ENCODE measurements at places on chromosomes 1 and 21.

DNA sequence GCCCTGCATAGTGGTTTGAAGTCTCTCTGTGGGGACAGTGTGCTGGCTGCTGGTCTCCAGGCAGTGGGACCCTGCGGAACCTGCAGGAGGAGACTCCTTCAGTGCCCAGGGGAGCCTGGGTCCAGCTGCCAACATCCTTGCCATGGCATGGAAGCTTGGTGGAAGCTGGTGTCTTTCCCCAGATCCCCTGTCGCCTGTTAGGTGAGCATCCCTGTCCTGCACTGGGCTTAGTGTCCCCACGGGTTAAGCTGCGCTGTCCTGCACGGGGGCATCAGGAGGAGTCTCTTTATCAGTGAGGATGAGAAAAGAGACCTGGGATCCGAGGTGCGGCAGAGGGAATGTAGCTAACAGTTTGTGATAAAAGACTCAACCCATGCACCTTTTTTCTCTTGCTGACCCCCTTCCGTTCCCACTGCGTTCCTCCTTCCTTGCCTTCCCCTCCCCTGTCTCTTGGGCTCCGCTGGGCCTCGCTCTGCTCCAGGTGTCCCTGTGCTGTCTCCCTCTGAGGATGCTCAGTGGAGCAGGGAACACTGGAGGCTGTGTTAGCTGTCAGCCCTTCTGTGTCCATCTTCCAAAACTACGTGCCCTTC is 59.3 kb downstream of the SLC37A1 start:
- no peak for DNase-seq

- no peak for DNase-seq
Measured at GRCh38 chr21:46150073-46150472, 5.3 kb downstream of the FTCD start.

GRCh38 chr1:155529929-155530328 is 32.7 kb downstream of the ASH1L start:
- DNase-seq = no peak

DNA sequence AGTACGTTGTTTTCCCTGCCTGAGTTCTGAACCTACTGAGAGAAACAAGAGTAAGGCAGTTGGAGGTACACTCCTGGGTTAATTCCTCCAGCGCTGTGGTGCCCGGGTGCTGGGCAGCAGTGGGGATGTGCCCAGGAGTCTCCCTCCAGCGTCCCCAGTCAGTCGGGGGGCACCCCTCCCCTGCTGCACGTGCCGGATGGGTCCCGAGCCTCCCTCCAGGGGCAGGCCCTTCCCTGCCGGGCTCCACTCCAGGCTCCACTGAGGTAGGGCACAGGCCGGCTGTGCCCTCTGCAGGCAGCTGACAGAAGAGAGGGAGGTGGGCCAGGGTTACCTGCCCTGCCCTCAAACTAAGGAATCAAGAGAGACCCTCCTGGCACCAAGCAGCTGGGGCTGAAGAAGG is 238.1 kb upstream of the VAMP3 start:
- DNase-seq = no peak

DNA sequence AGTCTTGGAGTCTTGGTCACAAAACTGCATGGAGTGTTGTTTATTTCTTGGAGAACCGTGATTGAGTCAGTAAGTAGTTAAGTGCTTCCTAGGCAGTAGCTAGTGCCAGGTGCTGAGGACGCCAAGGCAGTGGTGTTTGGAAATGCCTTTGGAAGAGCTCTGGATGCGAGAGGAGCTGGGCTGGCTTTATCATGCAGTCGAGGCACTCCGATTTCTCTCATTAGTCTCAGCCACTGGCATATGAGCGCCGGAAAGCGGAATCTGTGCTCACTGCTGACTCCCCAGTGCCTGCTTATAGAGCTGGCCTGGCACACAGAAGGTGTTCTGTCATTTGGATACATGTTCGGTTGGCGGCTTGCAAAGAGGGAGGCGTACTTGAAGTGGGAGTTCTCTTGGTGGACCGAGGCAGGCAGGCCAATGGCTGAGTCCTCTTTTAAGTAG is 3.6 kb downstream of the TENT5C start:
- no peak for DNase-seq

DNA sequence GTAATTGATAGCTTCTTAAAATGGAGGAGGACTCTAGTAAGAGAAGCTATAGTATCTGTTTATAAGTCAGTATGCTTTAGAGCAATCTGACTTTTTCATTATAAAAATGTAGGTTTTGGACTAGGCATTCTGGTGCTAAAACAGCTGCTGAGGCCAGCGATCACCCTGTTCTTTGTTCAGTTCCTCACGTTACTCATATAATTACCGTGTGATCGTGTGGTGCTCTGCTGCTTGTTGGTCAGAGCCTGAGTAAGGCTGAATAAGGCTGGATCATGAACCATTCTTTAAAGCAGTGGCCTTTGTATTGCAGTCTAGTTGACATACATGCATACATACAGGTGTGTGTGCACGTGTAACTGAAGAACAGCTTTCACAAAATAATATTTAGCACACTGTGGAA is 25.2 kb downstream of the CDC42 start:
- DNase-seq = no peak

DNA sequence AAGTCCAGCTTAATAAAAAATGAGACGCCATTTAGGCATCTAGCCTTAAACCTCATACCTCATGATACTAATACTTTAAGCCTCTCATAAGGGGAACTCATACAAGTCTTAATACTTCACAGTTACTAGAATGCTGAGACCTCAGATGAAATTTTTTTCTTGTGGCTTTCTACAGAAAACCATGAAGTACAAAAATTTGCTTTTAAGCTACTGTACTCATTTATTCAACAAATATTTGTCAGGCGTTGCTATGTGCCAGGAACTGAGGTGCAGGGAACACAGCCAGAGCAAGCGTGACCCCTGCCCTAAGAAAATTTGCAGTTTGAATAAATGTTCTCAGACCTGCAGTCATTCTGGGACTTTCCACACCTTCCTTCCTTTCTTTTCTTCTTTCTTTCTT is 150.6 kb downstream of the MRPL39 start:
- no peak for DNase-seq

- DNase-seq = no peak
Measured at GRCh38 chr1:177249231-177249630, 78.5 kb downstream of the BRINP2 start.

DNA sequence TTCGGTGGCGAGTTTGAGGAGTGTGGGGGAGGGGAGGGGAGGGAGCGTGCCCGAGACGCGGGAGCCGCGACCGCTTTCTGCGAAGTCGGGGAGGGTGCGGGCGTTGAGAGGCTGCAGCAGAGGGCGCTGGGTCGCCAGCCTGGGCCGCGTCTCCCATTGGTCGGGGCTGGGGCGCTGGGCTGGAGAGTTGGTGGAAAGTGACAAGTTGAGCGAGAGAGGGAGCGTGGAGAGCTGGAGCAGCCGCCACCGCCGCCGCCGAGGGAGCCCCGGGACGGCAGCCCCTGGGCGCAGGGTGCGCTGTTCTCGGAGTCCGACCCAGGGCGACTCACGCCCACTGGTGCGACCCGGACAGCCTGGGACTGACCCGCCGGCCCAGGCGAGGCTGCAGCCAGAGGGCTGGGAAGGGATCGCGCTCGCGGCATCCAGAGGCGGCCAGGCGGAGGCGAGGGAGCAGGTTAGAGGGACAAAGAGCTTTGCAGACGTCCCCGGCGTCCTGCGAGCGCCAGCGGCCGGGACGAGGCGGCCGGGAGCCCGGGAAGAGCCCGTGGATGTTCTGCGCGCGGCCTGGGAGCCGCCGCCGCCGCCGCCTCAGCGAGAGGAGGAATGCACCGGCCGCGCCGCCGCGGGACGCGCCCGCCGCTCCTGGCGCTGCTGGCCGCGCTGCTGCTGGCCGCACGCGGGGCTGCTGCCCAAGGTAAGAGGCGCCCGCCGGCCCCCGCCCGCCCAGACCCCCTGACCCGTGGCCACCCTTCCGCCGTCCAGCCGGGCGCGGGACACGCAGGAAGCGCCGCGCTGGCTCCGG is at the start of gene ROR1:
Gene ROR1, plus strand, starts transcription at position 203 of the 802 bp plus-strand sequence.
- peak; percentile 78 for DNase-seq

- no peak for DNase-seq
Measured at GRCh38 chr21:34825948-34826548, 157.3 kb downstream of the CLIC6 start.

- no peak for DNase-seq
Measured at GRCh38 chr1:225611537-225612223, 41.2 kb downstream of the ENAH start.

DNA sequence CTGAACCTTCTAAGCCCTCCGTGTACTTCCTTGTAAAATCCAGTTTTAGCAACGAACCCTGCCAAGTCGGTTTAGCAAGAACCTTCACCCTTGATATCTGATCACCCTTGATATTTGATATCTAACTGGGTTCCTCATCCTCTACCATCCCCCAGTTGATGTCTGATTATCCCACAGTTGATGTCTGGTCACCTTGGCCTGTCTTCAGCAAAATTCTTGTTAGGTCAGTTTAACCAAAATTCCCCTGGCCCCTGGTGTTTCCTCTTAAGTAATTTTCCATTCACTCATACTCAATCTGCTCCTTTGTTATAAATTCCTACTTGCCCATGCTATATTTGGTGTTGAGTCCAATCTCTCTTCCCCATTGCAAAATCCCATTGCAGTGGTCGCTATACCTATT is 114.5 kb upstream of the ZNHIT6 start:
- no peak for DNase-seq

GRCh38 chr1:203691447-203691846 is 64.8 kb downstream of the ATP2B4 start:
- DNase-seq = no peak

DNA sequence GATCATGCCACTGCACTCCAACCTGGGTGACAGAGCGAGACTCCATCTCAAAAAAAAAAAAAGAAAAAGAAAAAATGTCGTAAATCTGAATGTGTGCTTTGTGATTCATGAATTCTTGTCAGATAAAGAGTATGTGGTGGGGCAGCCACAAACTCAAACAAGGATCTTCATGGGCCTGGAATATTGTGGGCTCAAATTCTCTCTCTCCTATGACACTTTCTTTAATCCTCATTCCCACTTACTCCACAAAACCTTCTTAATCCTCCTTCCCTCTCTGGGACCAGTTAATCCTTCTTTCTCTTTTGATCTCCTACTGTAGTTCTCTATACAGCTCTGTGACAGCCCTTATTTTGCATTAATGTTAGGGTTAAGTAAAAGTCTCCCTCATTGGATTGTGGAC is 112.3 kb downstream of the AK5 start:
- DNase-seq = no peak

- no peak for DNase-seq
Measured at GRCh38 chr1:217018648-217019047, 295.4 kb upstream of the ESRRG start.

DNA sequence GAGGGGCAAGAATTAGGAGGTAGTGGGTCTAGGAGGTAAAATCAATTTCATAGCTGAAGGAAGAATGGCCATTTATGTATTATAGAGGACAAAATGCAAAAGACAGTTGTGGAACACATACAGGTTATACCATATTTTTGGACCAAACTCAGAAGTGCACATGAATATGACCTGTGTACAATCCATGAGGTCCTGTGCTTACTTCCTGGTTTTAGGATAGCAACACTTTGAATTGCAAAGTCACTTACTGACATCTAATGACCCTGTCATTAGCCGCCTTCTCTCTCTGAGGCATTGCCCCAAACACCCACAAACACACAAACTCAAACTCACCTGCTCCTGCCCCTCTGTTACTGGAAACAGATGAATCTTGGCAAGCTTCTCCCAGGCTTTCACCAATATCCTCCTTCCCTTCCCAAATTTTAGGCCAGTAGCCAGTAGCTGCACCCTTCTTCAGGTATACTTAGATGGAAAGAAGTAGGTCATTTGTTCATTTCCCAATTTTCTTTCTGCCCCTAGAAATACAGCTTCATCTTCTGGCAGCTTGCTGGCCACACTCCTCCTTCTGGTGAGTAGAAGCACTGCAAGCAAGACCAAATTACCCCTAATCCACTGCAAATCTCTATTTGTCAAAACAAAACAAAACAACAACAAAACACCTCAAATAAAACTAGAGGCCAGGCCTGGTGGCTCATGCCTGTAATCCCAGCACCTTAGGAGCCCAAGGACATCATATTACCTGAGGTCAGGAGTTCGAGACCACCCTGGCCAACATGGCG is 13.7 kb upstream of the RPL5 start:
- DNase-seq = peak; percentile 51

DNA sequence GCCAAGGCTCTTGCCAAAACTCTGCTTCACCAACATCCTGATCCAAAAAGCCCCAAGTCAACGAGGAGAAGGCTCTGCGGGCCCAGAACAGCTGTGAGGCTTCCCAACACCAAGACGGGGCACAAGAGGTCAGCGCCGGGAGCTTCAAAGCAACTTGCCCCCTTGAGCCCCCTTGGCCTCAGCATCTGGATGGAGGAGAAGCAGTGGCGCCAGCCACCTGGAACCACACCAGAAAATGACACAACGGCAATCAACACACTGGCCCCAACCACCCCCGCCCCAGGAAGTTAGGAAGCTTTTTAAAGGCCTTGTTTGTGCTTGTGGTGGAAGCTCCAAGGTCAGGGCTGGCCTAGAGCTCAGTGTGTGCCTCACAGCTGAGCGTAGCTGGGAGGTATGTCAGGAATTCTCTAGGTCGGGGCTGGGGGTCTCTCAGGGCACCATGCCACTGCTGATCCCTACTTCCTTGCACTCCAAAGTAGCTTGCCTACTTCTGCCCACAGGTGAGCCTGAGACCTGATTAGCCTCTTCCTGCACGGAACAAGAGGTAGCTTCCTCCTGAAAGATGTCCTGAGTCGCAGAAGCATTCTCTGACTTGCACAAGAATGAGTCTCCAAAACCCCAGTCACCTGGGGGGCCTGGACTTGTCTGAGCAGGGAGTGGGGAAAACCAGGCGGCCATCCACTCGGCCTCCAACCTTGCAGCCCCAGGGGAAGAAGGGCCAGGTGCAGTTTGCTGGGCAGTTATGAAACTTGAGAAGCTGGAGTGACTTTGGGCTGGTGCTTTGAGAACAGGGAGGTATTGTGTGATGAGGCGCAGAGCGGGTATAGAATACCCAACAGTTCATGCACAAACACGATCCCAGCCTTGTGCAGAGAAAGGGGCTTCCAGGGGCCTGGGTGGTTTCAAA is 9.7 kb upstream of the SRP9 start:
- DNase-seq = no peak

GRCh38 chr1:17113963-17114362 is 5.3 kb downstream of the PADI2 start:
- no peak for DNase-seq

GRCh38 chr1:39980555-39981313 is 25.8 kb downstream of the MFSD2A start:
- DNase-seq = no peak

DNA sequence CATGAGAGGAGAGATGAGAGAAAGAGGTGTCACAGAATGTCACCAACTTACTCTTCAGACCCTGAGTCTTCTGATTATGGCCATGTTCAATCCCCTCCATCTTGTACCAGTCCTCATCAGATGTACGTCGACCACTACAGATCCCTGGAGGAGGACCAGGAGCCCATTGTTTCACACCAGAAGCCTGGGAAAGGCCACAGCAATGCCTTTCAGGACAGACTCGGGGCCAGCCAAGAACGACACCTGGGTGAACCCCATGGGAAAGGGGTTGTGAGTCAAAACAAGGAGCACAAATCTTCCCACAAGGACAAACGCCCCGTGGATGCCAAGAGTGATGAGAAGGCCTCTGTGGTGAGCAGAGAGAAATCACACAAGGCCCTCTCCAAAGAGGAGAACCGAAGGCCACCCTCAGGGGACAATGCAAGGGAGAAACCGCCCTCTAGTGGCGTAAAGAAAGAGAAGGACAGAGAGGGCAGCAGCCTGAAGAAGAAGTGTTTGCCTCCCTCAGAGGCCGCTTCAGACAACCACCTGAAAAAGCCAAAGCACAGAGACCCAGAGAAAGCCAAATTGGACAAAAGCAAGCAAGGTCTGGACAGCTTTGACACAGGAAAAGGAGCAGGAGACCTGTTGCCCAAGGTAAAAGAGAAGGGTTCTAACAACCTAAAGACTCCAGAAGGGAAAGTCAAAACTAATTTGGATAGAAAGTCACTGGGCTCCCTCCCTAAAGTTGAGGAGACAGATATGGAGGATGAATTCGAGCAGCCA is 8.0 kb downstream of the ELOA start:
- DNase-seq = peak; percentile 82

Measured in GM13976 (cell line).